Activated T-cell treated with anti-CD3 and anti-CD28 coated beads, Interleukin-2, amount 50 U/mL, for 1 hour (primary cell): ENCODE measurements at places on chromosomes 6 and 20.

- DNase-seq, result no peak
Observed at GRCh38 chr20:55437798-55438415, 567.4 kb downstream of the CBLN4 start.

DNA sequence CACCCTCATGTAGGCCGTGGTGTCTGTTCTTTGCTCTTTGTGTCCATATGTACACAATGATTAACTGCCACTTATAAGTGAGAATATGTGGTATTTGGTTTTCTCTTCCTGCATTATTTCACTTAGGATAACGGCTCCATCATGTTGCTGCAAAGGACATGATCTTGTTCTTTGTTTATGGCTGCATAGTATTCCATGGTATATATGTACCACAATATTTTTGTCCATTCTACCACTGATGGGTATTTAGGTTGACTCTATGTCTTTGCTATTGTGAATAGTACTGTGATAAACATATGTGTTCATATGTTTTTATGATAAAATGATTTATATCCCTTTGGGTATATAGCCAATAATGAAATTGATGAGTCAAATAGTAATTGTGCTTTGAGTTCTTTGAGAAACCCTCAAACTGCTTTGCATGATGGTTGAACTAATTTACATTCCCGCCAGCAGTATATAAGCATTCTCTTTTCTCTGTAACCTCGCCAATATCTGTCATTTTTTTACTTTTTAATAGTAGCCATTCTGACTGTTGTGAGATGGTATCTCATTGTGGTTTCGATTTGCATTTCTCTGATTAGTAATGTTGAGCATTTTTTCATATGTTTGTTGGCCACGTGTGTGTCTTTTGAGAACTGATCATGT, 174.4 kb upstream of the NT5E start:
- DNase-seq, result no peak

DNA sequence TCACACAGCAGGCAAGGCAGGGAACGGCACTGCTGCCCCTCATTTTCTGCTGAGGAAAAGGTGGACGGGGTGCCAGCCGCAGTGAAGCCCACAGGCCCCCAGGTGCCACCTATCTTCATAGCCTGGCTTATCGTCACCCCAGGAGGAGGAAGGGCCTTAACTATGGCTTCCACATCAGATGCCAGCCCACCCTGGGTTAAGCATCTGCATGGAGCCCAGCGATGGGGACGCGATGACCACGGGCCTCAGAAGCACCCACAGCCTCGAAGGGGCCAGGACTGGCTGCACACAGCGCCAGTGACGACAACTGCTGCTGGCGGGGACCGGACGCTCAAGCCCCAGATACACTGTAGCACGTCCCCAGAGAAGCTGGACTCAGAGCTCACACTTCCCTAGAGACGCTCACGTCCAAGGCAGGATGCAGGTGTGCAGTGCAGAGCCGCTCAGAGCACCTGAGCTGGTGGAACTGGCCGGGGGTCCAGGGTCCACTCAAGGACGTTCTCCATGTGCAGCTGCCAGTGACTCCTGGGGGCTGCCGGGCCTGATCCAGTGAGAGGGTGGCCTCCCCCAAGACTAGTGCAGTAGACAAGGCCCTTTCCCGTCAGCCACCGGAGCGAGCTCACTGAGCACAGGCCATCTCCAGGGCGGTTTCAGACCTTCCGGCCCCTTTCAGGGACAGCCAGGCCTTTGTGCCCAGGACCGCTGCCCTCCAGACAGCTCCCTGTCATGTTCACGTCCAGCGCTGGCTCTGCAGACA, 83.0 kb downstream of the YTHDF1 start:
- DNase-seq, result no peak

DNA sequence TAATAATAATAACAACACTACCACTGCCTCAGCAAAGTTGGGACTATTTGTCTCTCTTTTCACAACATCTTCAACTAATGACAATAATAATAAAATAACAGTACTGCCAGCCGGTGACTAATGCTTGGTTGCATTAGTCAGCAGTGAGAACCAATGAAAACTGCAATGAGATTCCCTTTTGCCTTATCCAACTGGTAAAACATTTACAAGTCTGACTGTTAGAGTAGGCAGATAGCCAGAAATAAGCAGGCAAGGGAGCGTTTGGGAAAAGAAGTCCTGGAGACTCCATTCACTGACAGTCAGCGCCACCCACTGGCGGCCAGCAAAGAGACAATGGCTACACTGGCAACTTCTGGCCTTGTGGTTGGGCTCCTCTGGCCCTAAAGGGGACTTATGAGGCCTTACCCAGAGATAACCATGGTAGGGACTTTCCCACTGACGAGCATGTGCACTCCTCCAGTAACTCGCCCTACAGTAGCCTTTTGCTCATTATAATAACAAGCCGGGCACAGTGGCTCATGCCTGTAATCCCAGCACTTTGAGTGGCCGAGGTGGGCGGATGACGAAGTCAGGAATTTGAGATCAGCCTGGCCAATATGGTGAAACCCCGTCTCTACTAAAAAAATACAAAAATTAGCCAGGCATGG, 3.4 kb upstream of the NSFL1C start:
- no peak for DNase-seq

DNA sequence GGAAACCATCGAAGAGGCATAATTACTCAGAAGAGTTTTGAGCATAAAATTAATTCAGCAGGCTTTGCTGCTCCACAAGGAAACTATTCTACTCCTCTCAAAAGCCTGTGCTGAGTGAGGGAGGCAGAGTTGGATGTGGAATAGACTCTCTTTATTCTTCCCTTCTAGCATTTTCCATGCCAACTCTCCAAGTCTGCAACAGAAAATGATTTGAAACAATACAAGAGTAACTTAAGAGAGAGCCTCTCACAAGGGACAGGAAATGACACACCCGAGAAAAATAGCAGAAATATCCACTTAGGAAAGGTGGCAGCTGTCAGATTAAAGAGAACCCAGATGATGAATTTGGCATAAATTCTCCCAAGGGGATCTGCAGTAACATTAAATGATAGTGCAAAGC, 26.3 kb upstream of the LAMP5 start:
- no peak for DNase-seq

GRCh38 chr6:52574709-52575501, 2.0 kb downstream of the TRAM2 start:
- DNase-seq, result peak; percentile 61

DNA sequence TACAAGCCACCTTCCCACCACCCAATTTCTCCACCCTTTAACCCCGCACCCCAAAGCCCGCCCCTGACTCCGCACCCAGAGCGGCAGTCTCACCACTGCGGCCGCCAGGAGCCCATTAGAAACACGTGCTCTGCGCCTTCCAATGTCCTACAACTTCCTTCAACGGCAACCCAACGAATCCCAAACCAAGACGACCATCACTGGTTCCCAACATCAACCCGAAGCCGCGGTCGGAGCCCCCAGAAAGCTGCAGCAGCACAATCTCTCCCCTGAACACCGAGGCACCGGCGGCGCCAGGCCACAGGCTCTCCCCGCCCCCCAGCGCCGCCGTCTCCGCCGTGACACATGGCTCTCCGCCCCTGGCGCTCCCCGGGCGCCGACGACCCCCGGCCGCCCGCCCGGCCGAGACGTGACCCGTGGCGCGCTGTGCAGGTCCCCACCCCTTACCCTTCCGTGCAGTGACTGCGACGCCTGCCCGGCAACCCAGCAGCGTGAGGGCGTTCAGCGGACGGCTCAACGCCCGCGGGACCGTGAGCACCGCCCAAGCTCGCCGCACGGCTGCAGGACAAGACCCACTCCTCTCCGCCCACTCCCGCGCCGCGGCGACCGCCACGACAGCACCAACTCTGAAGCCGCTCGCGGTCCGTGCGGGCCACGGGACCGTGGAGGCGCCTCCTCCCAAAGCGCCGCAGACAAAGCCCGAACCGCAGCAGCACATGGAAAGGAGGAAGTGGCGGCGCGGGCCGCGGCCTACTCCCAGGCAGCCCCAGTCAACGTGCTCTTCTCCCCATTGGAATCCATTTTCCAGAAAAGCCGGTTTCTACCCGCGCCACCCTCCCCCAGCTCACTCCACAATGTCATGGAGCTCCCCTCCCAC, 551 bp downstream of the SYNCRIP start:
- DNase-seq, result peak; percentile 59

GRCh38 chr6:166341977-166342348, 382 bp downstream of the SFT2D1 start:
- peak; percentile 36 for DNase-seq

- DNase-seq, result no peak
Observed at GRCh38 chr6:21902628-21903169, 309.1 kb downstream of the SOX4 start.

DNA sequence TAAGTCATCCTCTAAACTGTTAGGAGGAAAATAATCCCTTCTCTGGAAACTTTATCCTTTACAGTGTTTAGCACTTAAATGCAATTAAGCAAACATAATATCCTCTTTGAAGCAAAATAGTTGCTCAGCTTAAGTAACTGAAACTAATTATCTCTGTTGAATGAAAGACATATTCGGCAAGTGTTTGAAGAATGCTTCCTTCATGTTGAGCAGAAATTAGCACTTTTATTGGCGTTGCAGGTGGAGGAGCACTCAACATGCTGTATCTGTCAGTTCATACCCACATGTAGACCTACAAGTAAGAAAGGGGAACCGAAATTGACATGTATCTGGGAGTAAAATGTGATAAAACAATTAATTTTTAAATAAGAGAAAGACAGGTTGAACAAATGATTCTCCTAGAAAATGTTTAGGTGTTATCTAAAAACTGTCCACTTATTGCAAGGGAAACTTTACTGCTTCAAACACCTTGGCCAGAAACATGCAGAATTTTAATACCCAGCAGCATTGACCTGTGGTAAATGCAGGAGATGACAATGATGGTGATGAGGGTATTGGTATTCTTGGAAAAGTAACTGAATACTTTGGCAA, 987.0 kb upstream of the MAP3K7 start:
- no peak for DNase-seq

- no peak for DNase-seq
Observed at GRCh38 chr20:38337561-38338140, 8.6 kb upstream of the LBP start.

DNA sequence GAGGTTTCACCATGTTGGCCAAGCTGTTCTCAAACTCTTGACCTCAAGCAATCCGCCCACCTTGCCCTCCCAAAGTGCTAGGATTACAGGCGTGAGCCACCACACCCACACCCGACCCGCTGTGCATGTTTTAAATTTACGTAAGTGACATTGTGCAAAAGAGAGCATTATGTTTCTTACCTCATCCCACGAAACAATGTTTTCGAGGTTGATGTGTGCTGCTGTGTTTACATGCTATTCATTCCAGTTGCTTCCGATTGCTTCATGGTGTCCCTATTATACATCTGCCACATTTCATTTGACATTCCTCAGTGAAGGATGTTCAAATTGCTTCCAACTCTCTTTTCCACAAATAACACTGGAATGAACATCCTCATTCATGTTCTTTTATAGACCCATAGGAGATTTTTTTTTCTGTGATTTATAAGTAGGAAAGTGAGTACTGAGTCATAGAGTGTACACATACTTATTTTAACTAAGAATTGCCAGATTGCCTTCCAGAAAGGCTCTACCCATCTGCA, 403.9 kb upstream of the JARID2 start:
- DNase-seq, result no peak
